ENCODE measurements at places on chromosomes 5 and 9.

DNA sequence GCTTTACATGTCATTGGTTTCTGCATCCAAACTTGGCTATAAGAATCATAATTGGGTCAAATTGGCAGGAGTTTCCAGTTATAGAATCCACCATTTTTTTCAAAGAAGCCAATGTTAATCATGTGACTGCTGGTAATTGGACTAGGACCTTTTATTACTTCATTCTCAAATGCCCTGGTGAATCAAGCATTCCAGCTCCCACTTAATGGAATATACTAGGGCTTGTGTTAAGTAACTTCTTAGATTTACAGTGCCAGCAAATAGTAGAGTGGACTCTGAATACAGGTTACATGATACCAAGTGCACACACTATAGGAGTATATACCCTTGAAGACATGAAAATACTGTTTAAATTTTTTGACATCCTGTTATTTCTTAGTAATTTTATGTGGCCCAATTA, 96.7 kb downstream of the NUDT12 start:
- DNase-seq: no peak

- peak; percentile 37 for DNase-seq
These were observed 29.5 kb downstream of the TGFBI start for GRCh38 chr5:136058039-136058971.

DNA sequence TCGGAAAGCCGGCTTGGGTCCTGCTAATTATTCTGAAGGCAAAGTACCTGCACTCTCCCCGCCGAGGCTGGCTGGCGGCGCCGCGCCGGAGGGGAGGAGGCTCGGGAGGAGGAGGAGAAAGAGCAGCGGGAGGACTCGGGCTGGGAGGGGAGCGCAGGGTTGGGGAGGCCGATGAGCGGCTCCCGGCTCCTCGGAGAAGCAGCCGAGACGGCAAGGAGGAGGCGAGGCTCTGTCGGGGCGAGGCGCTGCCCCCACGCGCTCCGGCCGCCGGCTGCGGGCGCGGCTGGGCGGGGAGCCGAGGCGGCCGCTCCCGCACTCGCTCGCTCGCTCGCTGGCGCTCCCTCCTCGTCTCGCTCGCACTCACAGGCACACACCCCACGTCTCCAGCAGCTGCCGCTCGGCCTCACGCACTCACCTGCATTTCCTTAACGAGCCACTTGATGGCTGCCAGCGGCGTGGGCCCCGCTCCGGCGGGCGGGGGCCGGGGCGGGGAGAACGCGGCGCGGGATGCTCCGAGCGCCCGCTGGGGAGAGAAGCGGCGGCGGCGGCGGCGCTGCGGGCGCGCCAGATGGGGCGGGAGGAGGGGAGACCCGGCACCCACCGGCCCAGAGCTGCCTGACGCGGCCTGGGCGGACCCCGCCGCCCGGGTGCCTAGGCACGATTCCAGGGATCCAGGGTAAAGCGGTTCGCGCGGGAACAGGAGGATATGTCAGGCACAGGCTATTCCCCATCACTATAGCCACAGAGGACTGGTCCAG, at the start of gene PTPRD:
Gene PTPRD (minus strand): TSS at position 362 of the 758 bp plus-strand sequence.
- DNase-seq: no peak

DNA sequence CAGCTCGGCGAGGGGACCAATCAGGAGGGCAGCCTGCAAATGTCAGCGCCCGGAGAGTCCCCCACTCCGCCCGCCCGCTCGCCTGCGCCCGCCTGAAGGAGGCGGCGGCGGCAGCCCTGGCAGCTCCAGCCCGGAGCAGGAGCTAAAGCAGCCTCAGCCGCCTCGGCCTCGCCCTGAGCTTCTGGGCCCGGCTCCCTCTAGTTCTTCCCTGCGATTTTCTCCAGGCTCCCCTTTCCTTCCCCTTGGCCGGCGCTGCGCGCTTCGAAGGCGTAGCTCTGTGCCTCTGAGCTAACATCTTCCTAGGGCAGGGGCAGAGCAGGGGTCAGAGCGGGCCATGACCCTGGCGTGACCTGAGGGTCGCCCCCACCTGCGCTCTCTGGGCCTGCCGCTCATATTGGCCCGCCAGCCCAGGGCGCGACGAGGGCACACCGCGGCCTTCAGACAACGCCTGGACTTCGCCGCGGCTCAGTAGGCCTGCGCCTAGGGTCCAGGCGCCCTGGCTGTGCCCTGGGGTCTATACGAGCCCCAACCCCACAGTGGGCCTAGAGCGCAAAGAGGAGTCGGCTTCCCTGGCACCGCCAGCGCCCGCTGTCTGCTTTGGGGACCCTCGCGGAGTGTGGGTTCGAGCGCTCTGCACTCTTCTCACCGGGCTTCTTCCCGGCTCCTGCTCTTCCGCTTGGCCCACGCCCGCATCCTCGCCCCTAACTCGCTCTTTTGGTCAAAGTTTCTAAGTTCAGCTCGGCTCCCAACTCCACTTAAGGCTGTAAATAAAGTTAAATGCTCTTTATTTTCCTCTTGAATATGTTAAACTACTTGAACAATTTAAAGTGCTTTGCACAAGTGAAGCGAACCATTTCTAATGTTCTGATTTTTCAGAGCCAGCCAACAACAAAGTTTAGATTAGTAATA, 504 bp upstream of the OTP start:
- DNase-seq: no peak

GRCh38 chr9:128072144-128073021, 4.4 kb downstream of the SLC25A25 start:
- DNase-seq: no peak

DNA sequence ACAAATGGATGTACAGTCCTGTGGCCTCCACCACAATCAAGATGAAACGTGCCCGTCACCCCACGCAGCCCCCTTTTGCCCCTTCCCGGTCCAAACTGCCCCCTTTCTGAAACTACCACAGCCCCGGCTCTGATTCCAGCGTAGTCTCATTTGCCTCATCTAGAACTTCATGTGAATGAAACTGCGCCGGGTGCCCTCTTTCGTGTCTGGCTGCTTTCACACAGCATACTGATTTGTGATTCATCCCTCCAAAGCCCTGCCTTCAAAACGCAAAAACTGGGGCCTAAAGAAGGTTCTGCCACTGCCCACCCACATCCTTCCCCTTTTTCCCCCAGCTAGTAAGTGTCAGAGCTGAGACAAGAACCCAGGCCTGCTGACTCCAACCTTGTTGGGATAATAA, 31.5 kb upstream of the NCS1 start:
- no peak for DNase-seq

All from SW 1271 (cell line).